Right kidney (tissue), 9 donors: ENCODE measurements at places on chromosomes 13 and 19.

DNA sequence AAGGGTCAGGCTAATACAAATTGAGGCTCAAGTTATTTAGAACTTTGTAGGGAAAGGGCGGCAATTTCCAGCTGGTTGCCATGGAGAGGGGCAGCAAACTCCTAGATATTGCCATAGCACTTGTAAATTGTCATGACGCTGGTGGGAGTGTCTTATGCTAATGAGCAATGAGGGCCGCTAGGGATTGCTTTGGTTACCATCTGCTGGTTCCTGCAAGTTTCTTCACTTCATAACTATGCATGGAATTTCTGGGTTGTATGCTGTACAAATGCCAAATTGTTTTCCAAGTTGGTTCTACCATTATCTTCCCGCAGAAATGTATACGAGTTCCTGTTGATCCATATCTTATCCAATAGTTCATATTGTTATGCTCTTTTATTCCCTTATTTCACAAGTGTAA, 1339.4 kb downstream of the EFNB2 start:
- no peak for DNase-seq

DNA sequence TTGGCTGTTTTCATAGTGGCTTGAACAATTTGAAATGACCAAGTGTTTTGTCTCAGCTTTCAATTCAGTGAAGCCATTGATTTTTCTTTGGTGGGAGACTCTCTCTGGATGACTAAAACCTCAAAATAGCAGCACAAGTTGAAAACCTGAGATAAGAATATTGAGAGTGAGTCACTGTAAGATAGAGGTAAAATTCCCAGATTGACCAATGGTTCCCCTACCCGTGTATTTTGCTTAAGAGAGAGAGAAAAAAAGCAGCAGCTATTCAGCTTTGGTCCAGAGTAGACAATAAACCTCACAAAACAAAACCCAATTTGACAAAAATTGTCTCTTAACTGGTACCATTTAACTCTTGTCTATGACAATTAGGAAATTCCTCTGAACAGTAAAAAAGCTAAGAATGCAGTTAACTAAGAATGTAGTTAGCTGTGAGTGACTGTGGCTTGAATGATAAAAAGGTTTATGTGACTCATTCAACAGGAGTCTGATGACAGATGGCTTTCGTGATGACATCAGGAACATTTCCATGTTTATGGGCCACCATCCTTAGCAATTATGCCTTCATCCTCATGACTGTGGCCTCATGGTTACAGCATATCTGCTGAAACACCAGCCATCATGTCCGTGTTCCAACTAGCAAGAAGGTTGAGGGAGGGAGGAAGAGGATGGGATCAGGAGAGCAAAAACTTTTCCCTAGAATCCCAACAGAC, 356.9 kb downstream of the NDFIP2 start:
- no peak for DNase-seq

- no peak for DNase-seq
These were observed 17.8 kb downstream of the KL start for GRCh38 chr13:33033986-33034385.

- DNase-seq: no peak
These were observed 5.6 kb upstream of the BSG start for GRCh38 chr19:566844-567243.

GRCh38 chr13:21583478-21583877, 20.5 kb downstream of the MICU2 start:
- DNase-seq: no peak

GRCh38 chr19:55690109-55690768, 15.2 kb downstream of the EPN1 start:
- DNase-seq: no peak

- DNase-seq: no peak
These were observed 3.8 kb downstream of the ZNF490 start for GRCh38 chr19:12606796-12607195.

GRCh38 chr13:61052175-61052574, 363.5 kb downstream of the PCDH20 start:
- no peak for DNase-seq

DNA sequence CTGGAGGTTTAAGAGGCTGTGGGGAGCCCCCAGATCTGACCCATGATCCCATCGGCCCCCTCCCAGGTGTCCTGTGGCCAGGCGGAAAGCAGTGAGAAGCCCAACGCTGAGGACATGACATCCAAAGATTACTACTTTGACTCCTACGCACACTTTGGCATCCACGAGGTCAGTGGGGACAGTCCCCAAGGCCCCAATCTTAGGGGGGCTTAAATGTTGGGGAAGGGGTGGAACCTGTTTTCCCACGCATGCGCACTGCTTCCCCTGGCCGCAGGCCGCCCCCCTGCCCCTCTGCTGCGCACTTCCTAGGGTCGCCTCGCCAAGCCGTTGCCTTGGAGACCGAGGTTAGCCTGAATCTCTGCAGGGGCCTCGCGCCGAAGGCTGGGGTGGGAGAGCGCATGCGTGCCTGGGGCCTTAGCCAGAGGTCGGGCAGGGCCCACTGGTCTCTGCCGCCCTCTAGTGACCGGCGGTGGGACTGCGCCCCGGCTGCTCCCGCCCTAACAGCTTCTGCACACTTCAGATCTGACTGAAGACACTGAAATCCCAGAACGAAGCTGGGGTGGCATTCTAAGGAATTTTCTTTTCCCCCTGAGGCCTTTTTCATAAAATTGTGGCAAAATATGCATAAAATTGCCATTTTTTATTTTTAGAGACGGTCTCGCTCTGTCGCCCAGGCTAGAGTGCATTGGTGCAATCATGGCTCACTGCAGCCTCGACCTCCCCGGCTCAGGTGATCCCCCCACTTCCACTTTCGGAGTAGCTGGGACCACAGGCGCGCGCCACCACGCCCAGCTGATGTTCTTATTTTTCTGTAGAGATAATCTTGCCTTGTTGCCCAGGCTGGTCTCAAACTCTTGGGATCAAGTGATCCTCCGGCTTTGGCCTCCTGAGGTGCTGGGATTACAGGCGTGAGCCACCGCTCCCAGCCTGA, 3.6 kb downstream of the PRMT1 start:
- peak; percentile 77 for DNase-seq

- no peak for DNase-seq
These were observed 194.0 kb upstream of the NBEA start for GRCh38 chr13:34748073-34748472.

DNA sequence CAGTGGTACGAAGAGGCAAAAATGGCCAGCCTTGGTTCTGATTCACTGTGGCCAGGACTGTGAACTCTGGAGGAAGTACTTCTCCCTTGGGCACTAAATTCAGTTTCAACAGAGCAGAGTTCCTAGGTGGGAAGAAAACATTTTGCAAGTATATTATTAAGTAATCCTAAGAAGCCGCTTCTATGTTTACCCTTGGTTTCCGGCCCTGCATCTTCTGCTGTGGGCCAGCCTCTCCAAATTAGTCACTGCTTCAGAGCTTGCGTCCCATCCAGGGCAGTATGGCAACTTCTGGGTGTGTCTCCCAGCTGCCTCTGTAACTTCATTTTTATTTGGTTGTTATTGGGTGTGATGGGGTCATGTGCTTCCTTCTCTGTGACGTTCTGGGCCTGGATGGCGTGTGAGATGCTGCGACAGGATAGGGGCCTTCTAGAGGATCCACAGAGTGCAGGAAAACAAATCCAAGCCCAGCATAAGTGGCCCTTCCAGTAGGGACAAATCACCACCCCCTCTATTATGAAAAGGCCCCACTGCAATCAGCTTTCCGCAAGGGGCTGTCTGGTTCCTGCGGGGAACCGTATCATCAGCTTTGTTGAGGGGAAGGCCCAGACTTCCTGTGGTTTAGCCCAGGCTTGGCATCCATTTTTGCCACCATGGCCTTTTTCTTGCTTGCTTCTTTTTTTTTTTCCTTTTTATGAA, 55.1 kb upstream of the C1QTNF9 start:
- no peak for DNase-seq

DNA sequence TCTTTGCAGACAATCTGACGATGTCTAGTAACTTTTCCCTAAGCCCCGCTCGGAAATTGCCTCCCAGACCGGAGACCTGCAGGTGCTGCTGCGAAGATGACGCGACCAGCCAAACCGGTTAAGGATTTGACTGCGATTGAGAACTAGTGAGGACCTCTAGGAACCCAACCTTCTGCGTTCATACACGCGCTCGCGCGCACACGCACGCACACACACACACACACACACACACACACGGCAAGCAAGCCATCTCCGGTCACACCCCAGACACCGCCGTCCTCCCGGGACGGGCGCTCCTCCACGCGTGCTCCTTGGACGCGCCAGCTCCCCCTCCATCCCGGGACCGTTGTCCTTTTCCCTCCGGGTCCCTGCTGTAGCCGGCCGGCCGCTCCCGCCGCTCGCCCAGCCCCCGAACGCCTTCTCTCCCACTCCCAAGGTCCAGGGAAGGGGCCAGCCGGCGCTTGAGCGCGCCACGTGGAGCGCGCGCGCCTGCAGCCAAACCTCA, 1.2 kb downstream of the TBC1D4 start:
- peak; percentile 89 for DNase-seq

GRCh38 chr13:45417790-45418534, at the start of gene SLC25A30:
Gene SLC25A30 (minus strand): TSS chr13:45418373. CDS start chr13:45411425, 6,948 bp downstream.
- DNase-seq: peak; percentile 96

DNA sequence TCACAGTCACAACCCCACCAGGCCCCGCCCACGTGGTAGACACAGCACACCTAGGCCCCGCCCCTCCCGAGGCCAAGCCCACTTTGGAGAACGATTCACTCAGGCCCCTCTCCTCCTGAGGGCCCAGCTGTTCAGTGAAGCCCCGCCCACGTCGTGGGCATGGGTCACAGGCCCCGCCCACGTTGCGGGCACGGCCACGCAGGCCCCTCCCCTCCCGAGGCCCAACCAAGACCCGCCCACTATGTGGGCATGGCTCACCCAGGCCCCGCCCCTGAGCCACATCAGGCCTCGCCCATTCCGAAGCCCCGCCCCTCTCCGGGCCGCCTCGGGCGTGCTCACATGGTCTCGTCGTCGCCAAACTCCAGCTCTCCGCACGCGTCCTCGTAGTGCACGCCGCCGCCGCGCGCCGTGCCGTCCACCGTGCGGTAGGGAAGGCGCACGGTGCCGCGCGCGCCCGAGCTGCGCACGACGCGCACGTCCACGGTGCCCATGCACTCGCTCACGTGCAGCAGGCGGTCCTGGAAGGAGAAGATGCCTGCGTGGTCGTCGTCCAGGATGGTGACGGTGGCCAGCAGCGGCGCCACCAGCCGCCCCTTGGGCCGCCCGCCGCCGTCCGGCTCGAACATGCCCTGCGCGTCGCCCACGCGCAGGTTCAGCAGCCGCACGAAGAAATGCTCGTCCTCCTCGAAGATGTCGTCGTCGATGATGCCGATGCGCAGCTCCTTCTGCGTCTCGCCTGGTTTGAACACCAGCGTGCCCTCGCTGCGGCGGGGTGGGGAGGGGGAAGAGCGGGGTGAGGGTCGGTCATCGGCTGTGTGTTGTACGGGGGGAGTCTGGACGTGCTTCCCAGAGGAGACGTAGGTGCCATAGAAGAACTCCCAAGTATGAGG, 24.0 kb downstream of the SLC8A2 start:
- DNase-seq: no peak

DNA sequence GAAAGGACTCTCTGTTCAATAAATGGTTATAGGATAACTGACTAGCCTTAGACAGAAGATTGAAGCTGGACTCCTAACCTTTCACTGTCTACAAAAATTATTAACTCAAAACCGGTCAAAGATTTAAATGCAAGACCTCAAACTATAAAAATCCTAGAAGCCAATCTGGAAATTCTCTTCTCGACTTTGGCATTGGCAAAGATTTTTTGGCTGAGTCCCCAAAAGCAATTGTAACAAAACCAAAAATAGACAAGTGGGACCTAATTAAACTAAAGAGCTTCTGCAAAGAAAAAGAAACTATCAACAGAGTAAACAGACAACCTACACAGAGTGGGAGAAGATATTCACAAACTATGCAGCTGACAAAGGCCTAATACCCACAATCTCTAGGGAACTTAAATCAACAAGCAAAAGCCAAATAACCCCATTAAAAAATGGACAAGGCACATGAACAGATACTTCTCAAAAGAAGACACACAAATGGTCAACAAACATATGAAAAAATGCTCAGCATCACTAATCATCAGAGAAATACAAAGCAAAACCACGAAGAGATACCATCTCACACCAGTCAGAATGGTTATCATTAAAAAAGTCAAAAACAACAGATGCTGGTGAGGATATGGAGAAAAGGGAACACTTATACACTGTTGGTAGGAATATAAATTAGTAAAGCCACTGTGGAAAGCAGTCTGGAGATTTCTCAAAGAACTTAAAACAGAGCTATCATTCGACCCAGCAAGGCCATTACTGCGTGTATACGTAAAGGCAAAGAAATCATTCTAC, 266.3 kb downstream of the DNAJC15 start:
- DNase-seq: no peak

DNA sequence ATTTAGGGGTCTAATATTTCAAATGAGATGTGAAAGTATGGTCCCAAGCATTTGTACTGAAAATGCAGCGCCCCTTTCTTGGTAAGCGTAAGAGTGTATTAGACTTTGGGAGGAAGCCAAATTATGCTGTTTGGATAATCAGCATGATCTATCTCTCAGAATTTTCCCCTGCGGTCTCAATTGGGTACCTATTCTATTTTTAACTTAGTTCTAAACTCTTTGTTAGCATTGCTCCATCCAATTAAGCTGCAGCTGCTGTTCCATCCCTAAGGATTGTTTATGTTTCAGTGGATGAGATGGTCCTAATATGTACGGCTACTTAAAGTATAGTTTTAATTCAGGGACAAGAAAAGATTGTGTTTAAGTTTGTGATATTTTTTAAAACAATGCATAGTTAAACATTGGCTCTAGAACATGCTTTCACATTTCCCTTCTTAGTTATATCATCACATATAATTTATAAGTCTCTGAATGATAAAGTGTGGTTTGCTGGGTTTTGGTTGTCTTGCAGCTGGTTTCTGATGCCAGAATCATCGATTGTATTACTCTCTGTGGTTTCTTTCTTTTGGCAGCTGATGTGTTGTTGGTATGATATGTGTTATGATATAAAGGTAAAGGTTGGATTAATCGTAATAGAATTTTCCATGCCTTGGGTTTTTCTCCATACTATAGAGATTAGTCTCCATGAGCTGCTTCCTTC, 15.0 kb downstream of the POLR1D start:
- DNase-seq: no peak

GRCh38 chr19:34841780-34842179, 68.8 kb upstream of the ZNF599 start:
- no peak for DNase-seq

- DNase-seq: no peak
These were observed 232.5 kb upstream of the SERP2 start for GRCh38 chr13:44140888-44141724.

- no peak for DNase-seq
These were observed 5.1 kb downstream of the MRPL4 start for GRCh38 chr19:10256970-10257615.

DNA sequence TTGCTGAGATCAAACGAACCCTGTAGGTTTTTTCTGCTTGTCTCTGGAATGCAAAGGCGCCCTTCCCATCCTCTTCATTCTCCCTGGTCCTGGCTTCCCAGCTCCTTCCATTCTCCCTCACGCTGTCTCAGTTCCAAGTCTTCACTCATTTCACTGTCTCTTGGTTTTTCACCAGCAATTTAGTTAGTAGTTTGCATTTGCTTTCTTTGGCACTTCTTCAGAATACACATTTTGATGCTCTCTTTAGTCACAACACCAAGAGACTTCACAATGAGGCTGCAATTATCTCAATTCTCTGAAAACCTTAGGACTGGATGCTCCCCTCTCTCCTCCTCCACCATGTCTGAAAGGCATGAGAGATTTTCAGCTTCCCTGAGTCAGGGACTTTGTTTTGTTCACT, 470.7 kb downstream of the FGF14 start:
- no peak for DNase-seq

GRCh38 chr19:12907166-12907565, 11.9 kb downstream of the SYCE2 start:
- no peak for DNase-seq

- no peak for DNase-seq
These were observed 737 bp upstream of the ZNF181 start for GRCh38 chr19:34733266-34733745.
